ENCODE measurements at places on chromosomes 2 and 18. TPM values are rescaled to one million over a fixed set of nuclear protein-coding genes. Genes with fewer than 3 reads are reported as not detected.

GRCh38 chr2:137924019-137924418 lies 40.3 kb upstream of the HNMT start:
- DNase-seq = no peak

GRCh38 chr18:7766817-7767216 lies 199.7 kb downstream of the PTPRM start:
- DNase-seq = no peak

Gene LYG1
- total RNA-seq = 1.0 TPM

- DNase-seq = no peak
Observed at GRCh38 chr2:197369933-197370320, 59.3 kb upstream of the ANKRD44 start.

DNA sequence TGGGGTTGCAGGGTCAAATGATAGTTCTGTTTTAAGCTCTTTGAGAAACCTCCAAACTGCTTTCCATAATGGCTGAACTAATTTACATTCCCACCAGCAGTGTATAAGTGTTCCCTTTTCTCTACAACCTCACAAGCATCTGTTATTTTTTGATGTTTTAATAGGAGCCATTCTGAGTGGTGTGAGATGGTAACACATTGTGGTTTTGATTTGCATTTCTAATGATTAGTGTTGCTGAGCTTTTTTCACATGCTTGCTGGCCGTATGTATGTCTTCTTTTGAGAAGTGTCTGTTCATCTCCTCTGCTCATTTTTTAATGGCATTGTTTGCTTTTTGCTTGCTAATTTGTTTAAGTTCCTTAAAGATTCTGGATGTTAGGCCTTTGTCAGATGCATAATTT lies 107.7 kb downstream of the PDE11A start:
- no peak for DNase-seq

- DNase-seq = no peak
Observed at GRCh38 chr2:241148239-241148638, 1.0 kb downstream of the PASK start.

DNA sequence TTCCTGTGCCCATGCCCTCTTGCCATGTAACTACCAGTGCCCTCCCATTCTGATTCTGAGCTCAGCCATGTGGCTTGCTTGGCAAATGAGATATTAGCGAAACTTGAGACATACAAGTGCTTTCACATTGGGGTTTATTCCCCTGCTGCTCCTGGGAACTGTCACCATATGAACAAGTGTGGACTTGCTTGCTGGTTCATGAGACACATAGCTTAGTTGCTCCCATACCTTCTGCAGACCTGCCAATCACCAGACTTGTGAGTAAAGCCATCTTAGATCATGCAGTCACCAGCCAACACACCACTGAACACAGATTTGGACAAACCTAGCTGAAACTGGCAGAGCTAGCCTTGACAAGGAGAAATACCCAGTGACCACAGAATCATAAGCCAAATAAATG lies 155.1 kb downstream of the SS18 start:
- DNase-seq = no peak

- DNase-seq = no peak
Observed at GRCh38 chr2:110691612-110692258, 13.9 kb upstream of the BUB1 start.

Gene NT5C1B
- not detected for total RNA-seq

- no peak for DNase-seq
Observed at GRCh38 chr18:61972389-61973264, 79.8 kb upstream of the RNF152 start.

DNA sequence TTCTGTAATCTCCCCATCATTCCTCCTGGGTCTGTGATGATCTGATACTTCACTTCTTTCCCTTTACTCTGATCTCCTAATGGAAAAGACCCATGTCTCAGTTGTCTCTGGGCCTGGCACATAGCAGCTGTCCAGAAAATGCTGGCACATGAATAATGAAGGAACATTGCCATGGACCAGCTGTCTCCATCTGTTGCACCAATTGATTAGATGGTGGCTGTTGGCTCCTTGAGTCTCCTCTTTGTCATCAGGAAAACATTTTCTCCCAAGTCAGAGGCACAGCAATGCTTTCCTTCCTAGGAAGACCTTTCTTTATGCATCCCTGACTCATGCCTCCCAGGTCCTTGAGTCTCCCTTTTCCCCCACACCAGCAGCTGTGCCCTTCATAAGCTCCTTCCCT lies 286.2 kb upstream of the CXCR4 start:
- DNase-seq = no peak

Gene TNFAIP6
- 2.3 TPM for total RNA-seq

Gene STAT1
- 66.3 TPM for total RNA-seq

- no peak for DNase-seq
Observed at GRCh38 chr2:79906139-79906890, 393.5 kb downstream of the CTNNA2 start.

Gene SNTG2
- 0.38 TPM for total RNA-seq

Gene RAMP1
- 4.4 TPM for total RNA-seq

GRCh38 chr2:195445639-195446038 lies 211.4 kb upstream of the SLC39A10 start:
- DNase-seq = no peak

Gene RAB6C
- total RNA-seq = 0.34 TPM

Gene C2orf80
- total RNA-seq = not detected

- DNase-seq = peak; percentile 73
Observed at GRCh38 chr2:47070920-47071824, 83.9 kb downstream of the STPG4 start.

DNA sequence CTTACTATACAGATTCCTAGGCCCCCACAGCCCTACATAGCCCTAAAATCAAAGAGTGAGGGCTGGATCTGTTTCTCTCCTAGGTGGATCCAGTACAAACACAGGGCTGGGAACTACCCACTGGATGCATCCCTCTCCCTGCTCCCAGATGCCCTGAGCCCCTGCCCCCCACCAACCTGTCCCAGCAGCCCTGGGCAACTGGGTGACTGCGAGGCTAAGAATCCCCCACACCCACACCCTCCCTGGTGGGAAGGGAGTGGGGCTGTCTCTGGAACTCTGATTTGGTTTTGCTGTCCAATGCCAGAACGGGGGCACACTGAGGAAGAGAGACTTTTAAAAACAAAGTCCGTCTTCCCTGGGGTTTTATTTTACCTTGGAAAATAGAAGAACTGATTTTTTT lies 113.1 kb downstream of the SMAD7 start:
- DNase-seq = no peak

DNA sequence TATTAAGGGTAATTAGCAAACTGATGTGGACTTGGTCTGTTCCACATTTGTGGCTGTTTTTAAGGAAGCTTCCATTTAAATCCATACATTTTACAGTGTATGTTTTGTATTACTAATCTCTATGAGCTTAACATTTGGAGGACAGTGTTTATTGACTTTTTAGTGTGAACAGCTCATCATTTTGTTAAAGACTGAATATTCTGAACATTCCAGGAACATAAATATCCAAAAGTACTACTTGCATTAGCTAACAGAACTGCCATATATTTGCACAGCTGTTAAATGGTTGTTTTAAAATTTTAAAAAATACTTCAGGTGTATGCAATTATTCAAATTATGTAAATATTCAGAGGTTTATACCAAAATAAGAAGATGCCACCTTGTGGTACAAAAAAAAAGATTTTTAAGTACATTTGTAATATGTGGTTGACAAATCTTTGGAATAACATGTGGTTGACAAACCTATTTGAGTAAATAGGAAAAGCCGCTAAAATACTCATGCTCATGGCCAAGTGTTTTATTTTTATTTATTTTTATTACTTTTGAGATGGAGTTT lies 439.7 kb upstream of the FANCL start:
- no peak for DNase-seq

Gene MMADHC
- 118 TPM for total RNA-seq

DNA sequence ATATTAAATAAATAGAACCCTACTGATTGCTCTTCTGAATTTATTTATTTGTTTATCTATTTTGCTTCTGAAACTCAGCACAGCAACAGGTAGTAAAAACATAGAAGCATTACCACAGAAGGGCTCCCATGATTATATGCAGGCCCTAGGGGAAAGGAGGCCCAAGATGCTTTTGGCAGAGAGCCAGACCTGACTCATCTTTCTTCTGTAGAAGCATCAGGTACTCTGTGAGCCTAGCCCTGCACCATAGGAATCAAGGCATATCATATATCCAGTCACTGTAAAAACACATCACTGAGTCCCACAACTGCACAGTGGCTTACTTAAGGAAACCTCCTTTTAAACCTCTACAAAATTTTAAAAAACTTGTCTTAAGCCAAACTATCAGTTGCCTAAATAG lies 1.8 kb downstream of the SCN9A start:
- DNase-seq = peak; percentile 34

DNA sequence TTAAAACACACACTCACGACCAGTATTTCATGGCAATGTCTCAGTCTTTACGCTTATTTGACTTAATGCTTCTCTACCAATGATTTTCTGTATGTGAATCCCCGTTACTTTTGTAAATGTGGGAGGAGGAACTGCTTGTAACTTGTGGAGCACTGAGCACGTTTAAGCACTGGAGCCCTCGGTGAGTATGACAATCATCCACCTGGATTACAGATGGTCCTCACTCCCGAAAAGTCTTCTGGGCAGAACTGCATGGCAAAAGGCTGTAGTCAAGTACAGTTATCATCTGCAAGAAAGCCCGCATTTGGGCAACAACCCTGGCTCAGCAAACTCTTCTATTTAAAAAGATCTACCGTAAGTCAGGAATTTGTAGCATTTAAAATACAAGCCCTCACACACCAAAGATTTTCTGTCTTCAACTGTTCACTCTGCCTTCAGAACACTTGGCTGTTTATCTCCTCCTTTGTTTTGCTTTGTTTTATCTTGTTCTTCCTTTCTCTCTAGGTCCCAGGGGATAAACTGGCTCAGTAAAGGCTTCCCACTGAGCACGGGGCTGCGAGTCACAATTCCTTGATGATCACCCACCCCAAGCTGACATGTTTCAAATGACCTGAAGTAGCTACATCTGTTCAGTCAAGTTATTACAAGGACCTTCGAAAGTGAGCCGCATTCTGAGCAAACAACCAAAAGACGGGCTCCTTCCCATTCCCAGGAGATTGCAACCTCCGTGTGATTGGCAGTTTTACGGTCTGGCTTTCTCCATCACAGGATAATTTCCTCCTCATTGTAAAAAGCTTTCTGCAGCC lies 102.2 kb downstream of the DLGAP1 start:
- DNase-seq = no peak
